Stimulated activated CD4-positive, alpha-beta T cell treated with anti-CD3 and anti-CD28 coated beads, TNF-alpha, amount 100 ng/mL, for 4 hours (primary cell): ENCODE measurements at places on chromosomes 2 and 18.

DNA sequence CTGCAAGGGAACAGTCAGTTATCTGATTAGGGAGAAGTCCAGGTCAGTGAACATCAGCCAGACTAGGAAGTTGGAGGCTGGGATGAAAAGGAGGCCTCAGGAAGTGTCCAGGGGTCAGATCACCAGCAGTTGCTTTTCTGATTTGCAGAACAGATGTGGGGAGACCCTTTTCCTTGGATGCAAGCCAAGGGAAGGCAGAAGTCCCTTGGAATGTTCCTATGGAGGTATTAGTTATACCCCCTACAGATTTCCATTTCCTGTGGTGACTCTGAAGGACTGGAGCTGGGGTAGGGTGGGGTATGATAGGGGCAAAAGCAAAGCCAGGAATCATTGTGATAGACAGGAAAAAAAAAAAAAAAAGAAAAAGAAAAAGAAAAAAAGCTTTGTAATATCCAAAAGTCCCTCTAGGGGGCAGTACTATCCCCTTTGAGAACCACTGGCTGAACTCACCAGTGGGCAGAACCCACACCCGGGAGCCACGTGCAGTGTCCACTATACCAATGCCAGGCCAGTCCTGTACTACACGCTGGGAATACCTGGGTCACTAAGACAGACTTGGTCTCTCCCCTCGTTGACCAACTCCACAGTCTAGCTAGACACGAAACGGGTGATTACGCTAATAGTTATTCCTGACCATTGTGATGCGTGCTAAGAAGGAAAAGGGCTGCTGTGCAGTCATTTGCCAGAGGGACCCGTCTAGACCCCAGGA is 7.4 kb downstream of the DYSF start:
- no peak for DNase-seq

DNA sequence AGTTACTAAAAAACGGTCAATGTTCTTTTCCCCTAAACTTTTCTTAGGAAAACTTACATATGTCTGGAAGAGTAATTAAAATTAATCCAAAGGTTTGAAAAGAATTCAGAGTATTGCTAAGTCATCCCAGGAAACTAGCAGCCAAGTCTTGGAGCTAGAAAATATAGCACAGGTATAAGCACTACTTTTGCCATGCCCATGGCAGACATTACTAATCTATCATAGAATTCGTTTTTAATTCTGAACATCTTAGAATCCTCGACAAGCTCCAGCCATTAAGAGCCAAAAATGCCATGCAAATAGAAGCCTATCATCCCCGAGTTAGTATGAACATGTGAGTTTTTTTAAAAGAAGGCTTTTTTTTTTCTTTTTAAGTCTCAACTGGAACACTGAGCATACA is 395.0 kb downstream of the ZEB2 start:
- DNase-seq: no peak

DNA sequence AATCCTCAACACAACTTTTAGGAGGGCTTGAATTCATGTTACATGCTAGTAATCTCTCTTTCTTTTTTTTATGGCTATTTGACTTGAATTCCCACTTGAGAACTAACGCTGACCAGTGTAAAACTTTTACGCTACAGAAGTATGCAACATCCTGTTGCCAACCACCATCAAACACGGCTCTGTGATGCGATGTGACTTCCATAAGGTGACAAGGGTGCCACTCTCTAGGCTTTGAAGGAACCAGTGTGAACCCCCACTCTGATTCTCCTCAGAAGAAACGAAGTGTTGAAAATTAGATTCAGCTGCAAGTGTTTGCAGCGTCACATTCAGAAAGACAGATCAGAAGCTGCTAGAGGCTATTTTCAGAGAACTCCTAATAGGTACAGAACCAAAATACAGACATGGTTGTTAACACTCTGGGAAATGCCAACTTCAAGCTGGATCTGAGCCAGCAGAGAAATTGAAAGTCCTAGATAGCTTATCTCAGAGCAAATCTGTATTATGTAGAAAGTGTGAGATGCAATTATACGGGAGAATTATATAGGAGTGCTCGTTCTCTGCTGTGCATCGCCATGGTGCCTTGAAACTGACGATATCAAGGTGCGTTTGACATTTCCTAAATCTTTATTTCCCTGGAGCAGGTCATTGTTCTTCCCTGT is 271.2 kb downstream of the LPIN1 start:
- no peak for DNase-seq

GRCh38 chr2:240182001-240182400 is 41.5 kb upstream of the OTOS start:
- DNase-seq: no peak

- no peak for DNase-seq
Observed at GRCh38 chr2:182715121-182715891, 751 bp upstream of the DNAJC10 start.

DNA sequence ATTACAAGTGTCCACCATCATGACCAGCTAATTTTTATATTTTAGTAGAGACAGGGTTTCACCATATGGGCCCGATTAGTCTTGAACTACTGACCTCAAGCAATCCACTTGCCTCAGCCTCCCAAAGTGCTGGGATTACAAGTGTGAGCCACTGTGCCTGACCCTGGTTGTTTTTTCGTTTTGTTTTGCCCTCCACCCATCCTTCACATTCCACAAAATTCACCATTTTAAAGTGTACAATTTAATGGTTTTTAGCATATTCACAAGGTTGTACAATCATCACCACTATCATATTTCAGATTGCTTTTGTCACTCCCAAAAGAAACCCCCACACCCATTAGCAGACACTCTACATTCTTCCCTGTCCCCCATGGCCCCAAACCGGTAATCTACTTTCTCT is 215.0 kb downstream of the TPGS2 start:
- no peak for DNase-seq

DNA sequence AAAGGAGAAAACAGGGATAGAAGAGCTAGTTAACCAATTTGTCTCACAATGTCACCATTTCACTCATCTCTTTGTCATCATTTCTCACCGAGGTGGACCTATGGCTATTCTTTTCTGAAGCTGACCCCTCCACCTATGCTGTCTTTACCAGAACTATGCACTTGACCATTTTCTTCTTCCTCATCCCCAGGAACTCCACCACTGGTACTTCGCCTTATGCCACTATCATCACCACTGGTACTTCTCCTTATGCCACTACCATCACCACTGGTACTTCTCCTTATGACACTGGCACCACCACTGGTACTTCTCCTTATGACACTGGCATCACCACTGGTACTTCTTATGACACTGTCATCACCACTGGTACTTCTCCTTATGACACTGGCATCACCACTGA is 745.8 kb upstream of the CHAC2 start:
- DNase-seq: no peak

- DNase-seq: no peak
Observed at GRCh38 chr2:42386682-42387081, 25.7 kb upstream of the COX7A2L start.

DNA sequence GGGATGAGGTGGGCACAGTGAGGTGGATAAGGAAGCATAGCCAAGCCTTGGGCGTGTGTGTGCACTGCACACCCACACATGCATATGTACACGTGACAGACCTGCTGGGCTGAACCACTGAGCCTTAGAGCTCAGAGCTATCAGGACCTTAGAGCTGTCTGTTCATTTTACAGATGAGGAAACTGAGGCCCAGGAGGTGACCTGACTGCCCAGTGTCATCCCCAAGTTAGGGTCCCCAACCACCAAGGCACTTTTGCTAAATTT is 8.2 kb upstream of the SNED1 start:
- DNase-seq: no peak

- DNase-seq: no peak
Observed at GRCh38 chr2:82848285-82848684, 1610.8 kb downstream of the SUCLG1 start.

DNA sequence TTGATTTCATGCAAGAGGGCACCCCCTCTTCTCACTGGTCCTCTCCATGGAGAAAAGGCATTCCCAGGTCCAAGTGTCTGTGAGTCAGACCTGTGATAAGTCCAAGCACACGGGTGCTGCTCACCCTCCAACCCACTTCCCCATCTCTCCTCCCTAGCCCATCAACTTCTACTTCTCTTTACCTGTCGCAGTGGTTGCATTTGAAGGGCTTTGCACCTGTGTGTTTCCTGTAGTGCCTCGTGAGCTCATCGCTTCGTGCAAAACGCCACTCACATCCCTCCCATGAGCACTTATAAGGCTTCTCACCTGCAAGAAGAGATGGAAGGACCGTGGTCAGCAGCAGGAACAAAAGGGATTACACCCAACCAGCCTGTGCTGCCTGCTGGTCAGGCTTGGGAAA is 77.5 kb downstream of the KLF7 start:
- DNase-seq: no peak

GRCh38 chr2:149040451-149040850 is 2.0 kb downstream of the LYPD6B start:
- peak; percentile 16 for DNase-seq

DNA sequence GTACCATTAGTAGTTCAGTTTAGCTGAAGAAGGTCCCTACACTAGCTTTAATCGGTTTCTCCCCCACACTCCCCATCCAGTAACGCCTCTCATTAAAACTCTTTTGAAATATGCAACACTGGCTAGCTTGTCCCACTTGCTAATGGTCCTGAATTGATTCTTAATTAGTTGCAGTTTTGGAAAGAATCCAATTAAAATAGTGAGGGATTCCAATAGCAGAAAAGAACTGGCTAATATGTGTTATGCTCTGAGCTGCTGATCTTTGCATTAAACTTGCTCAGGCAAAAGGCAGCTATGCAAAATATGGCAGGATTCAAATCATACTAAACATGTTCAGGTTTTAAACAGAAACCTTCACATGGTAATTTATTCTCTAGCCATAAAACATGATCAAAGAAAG is 252.5 kb upstream of the HNRNPA3 start:
- no peak for DNase-seq

GRCh38 chr2:127950264-127950663 is 64.5 kb upstream of the AMMECR1L start:
- no peak for DNase-seq

DNA sequence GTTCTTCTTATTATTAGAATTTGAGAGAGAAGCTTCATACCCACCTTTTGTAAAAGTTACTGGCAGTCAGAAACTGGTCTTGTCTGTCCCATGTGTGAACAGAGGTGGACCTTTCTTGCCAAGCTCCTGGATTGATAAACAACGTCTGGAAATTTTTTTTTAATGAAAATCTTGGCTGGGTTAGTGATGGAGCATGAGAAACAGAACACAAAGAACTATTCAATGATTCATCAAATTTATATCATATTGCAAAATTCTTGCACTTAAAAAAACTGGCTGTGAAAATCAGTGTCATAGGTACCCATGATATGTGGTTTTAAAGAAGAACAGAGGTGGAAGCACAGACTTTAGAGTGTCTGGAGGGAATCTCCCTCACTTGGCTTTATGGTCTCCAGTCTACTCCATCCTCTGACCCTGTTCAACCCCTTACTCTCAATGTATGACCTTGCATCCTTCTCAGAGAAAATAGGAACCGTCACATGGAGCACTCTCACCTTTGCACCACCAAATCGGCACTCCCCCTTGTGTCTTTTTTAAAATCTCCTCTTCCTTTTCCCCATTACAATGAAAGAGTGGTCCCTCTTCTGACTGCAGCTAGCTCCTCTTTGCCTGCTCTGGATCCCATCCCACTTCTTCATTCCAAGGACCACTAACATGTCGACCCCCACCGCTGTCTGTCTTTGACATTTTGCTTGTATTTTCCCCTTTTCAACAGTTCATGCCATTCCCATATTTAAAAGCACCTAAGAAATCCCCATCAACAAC is 58.2 kb downstream of the COPS8 start:
- DNase-seq: no peak
